ENCODE measurements at places on chromosomes 16 and 17.
A peak's percentile ranks its signal among the peaks of the same experiment; 100 is the strongest.

DNA sequence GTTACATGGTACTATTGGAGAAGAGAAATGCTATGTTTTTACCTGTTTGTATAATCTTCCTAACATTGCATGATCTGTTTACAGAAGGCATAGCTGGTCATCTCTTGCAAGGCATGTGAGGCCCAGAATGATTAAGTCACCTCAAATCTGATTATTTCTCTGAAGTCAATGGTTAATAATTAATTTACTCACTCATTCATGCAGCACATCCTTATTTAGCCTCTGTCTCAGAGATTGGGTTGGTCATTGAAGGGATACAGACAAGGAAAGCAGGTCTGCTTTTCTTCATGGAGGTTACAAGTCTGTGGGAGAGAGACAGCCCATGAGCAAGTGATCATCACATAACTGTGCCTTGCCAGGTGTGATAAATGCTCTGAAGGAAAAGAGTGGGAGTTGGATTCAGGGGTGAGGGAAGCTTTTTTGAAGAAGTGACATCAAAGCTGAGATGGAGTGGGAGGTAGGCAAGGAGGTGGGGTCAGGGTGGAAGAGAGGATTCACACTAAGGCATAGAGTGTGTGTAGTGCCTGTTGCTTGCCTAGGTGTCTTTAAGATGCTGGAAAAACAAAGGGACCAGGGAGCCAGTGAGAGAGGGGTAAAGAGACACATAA is 16.3 kb upstream of the RBFOX1 start:
- no peak for DNase-seq

- no peak for DNase-seq
Observed at GRCh38 chr17:33506889-33507650, 214.0 kb upstream of the ASIC2 start.

GRCh38 chr16:31181102-31181830 is 1.3 kb downstream of the FUS start:
- no peak for DNase-seq

DNA sequence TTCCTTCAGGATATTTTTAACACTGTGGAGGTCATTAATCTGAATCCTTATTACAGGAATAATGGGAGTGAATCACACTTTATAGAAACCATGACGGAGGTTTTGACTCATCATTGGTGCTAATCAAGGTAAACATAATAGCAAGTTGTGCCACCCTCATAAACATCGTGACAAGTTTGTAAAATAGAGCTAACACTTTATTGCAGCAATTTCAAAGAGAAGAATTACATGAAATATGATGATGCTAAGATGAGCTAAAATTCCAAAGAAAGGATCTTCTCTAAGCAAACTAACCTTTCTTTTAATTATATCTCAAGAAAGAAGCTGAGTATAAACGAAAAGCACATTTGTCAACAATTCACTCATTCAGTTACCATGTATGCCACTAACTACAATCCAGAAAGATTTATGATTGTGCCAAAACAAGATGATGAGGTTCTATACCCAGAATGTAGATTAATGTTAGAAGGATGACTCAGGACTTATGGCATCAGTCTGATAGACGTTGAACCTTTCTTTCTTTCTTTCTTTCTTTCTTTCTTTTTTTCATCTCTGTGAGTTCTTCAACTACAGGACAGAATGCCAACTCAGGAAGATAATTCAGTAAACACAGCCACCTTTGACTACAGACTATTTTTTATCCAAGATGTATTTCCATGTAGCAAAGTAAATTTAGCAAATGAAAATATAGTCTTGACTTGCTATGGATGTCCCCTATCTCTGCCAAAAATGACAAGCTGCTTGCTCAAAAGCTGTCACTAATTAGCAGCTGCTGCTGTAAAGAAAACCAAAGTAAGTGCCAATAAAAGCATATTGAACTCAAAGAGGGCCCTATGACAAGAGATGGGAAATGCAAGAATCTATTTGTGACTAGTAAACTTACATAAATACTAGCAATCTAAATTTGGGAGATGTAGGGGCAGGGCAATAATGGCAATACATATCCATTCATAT is 23.3 kb downstream of the STAT5B start:
- DNase-seq = peak; percentile 30

- DNase-seq = peak; percentile 55
Observed at GRCh38 chr16:51982715-51983680, 563.9 kb downstream of the TOX3 start.

- DNase-seq = peak; percentile 78
Observed at GRCh38 chr17:8409966-8410882, 12.6 kb upstream of the RNF222 start.

DNA sequence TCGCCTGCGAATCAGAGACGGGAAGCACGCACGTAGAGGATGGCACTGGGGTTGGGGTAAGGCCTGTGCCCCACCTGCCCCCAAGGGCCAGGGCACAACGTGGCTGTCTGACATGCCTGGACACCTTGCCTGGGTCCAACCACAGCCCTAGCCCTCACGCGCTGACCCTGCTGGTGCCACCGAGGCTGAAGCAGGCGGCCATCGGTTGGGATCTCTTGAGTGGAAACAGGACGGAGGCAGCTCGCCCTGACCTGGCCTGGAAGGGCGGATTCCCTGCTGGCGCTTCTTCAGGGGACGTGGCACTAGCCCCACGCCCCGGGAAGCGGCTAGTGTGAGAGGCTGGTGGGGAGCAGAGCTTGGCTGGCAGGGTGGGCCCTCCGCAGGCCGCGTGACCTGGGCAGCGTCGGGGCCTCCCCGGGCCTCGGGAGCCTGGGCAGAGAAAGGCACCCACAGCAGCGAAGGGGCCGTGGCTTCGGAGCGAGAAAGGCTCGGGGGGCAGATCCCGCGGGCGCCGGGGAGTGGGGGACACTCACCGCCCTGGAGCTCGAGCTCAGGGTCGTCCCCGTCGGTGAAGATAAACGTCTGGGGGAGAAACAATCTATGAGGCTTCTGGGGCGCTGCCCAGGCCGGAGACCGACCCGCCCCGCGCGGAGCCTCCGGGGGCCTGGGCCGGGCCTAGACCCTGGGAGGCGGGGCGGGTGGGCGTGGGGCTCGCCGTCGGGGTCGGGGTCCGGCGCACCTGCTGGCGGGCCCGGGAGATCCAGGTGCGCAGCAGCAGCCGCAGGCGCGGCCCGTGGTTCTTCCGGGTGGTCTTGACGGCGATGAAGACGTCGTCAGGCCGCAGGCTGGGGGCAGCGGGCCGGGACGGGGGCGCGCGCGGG is 610 bp downstream of the RFNG start:
- peak; percentile 21 for DNase-seq

- no peak for DNase-seq
Observed at GRCh38 chr17:21010705-21011596, 31.9 kb downstream of the USP22 start.

DNA sequence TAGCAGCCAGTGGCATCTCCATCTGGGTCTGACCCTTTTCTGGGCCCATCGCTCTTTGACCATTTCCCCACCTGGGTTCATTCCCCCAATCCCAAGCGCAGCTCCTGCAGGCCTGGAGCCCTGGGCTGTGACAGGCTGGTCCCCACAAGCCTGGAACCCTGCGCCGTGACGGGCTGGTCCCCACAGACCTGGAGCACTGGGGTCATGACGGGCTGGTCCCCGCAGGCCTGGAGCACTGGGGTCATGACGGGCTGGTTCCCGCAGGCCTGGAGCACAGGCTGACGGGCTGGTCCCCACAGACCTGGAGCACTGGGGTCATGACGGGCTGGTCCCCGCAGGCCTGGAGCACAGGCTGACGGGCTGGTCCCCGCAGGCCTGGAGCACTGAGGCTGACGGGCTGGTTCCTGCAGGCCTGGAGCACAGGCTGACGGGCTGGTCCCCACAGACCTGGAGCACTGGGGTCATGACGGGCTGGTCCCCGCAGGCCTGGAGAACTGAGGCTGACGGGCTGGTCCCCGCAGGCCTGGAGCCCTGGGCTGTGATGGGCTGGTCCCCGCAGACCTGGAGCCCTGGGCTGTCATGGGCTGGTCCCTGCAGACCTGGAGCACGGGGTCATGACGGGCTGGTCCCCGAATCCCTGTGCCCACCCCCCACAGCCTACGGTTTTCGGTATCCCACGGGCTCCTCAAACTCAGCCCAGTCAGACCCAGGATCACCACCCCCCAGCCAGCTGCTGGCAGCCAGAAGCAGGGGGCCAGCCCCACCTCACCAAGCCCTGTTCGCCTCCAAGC is 16.6 kb downstream of the TMC6 start:
- DNase-seq = no peak

DNA sequence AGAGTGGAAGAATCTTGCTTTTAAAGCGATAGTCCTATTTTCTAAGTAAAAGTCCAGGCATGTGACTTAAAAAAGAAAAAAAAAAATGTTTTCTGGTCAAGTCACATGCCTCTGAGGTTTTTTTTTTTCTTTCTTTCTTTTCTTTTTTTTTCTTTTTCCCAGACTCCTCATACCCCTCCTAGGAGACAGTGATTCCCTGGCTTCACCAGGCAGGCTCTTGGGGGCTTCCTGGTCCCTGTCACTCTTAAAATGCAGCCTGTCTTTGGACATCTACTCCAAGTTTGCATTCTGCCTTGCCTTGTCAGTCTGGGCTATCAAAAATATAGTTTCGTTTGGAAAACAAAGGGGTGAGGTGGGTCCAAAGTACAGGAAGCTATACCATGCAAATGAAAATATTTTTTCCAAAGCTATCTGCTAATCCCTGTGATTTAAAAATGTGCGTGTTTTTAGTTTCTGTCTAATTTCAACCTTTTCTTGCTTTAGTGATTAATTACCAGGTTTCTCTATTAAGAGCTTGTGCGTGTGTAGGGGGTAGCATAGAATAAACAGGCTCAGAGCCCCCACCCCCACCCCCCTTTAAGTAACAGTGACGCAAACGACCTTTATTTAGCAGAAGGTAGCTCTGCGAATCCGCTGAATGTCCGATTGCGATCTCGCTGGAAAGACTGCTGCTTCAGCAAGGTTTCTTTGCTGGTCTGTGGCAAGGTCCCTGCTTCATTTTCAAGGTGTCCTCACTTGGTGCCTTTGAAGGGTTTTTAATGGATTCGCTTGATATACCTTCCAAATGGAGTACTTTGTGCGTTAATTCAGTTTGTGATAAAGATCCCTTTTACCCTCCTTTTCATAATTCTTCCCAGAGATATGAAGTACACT is 510.2 kb downstream of the WWOX start:
- no peak for DNase-seq

DNA sequence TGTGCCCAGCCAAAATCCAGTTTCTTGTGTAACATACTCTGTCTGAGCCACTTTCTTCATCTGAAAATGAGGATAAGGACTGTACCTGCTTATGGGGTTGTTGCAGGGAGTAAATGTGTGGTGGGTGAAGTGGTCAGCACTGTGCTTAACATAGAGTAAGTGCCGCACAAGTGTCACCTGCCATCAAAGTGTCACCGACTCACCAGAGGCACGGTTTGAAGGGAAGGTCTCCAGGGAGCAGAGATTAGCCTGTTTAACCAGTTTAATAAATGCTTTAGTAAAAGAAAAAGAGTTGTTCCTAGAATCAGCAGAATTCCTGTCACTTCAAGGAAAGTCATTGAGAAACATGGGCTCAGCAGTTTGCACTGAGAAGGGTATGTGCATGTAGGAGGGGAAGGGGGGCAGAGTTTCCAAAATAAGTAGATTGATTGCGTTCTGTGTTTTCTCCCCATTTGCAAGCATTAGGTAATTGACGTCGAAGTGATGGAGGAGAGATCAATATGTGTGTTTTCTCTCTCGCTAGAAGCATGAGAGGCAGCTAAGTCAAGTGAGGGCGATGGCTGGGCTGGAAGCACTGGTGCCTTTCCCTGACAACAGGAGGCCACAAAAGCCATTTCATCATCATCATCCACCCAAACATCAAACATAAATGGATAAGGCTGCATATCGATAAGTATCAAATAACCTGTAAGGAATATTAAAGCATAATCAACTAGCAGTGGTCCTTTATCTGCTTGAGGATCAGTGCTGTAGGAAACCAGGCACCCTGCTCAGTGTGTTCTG is 19.1 kb downstream of the FAM20A start:
- no peak for DNase-seq

GRCh38 chr17:55453839-55454557 is 32.4 kb upstream of the MMD start:
- DNase-seq = no peak

- peak; percentile 93 for DNase-seq
Observed at GRCh38 chr17:78879635-78880186, 23.3 kb downstream of the CEP295NL start.

DNA sequence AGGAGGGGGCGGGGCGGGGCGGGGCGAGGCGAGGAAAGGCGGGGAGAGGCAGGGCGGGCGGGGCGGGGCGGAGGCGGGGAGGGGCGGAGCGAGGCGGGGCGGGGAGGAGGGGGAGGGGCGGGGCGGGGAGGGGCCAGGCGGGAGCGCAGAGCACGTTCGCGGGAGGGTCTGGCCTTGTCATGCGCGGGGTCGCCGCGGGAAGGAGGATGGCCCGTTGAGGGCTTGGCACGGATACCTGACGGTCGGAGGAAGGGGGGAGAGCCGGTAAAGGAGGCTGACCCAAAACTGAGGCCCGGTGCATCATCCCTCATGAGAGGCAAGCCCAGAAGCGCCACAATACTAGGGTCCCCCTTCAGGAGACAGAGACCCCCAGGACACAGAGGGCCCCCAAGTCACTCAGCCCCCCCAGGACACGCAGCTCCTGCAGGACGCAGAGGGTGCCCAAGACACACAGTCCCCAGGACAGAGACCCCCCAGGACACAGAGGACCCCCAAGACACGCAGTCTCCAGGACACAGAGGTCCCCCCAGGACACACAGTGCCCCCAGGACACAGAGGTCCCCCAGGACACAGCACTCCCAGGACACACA is 593 bp upstream of the WDR45B start:
- DNase-seq = no peak

DNA sequence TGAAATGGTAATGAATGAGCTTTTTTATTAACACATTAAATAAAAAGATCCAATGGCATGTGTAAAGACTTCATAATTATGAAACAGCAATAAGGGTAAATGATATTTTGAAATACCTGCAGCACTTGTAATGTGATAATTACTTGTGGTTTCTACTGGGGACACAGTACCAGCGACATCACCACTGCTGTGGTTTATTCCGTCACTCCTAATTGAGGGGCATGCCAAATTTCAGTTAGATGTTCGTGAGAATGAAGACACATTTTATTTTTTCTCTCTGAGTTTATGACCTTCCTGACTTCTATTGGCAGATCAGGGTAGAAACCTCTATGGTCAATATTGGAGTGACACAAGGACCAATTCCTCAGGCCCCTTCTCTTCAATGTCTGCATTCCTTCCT is 131.9 kb upstream of the XYLT1 start:
- DNase-seq = no peak

Measured in fibroblast of gingiva (primary cell).